Right cardiac atrium (tissue), 5 donors: ENCODE measurements at places on chromosomes 2 and 18. TPM values are rescaled to one million over a fixed set of nuclear protein-coding genes. Genes with fewer than 3 reads are reported as not detected.

The TFPI gene
- total RNA-seq: 61.9 TPM

The RFTN2 gene
- 3.0 TPM for total RNA-seq

The C2orf78 gene
- total RNA-seq: not detected

The C1GALT1C1L gene
- 2.9 TPM for total RNA-seq

The KHK gene
- total RNA-seq: 1.9 TPM

The HAAO gene
- 5.8 TPM for total RNA-seq

The VWC2L gene
- not detected for total RNA-seq

The KCNF1 gene
- total RNA-seq: 0.45 TPM

The CSRNP3 gene
- 9.6 TPM for total RNA-seq

The SCN2A gene
- total RNA-seq: 0.19 TPM

The FBXO11 gene
- 41.2 TPM for total RNA-seq

The BOD1L2 gene
- not detected for total RNA-seq

The PDE1A gene
- 14.5 TPM for total RNA-seq

The KCNG3 gene
- not detected for total RNA-seq

The RPRM gene
- 0.22 TPM for total RNA-seq

The DUSP19 gene
- 12.2 TPM for total RNA-seq

The ADGRF3 gene
- not detected for total RNA-seq

The DSC1 gene
- 31.9 TPM for total RNA-seq

The NCKAP5 gene
- 11.1 TPM for total RNA-seq

The DOK6 gene
- 7.5 TPM for total RNA-seq

The RTP5 gene
- not detected for total RNA-seq

The PTPN18 gene
- 26.0 TPM for total RNA-seq
